ENCODE measurements at places on chromosomes 5 and 9. TPM values are rescaled to one million over a fixed set of nuclear protein-coding genes. Genes with fewer than 3 reads are reported as not detected.

Gene GARIN3
- not detected for polyA plus RNA-seq

Gene PAXX
- polyA plus RNA-seq, result 88.3 TPM

Gene SPINK6
- polyA plus RNA-seq, result not detected

Gene C7
- polyA plus RNA-seq, result 0.05 TPM

Gene ZFP2
- 1.4 TPM for polyA plus RNA-seq

DNA sequence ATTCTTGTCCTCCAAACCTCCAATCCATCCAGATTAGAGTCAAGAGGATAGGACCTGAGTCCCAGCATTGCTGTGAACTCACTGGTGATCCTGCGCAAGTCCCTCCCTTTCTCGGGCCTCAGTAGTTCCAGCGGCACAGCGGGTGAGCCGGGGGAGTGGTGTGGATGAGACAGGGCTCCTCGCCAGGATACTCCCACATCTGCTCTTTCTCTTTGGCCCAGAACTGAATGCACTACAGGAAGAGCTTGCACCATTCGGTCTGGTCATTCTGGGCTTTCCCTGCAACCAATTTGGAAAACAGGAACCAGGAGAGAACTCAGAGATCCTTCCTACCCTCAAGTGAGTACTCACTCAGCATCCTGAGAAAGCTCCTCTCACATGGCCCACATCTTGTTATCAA is 6.3 kb downstream of the GPX3 start:
- H3K4me1 ChIP-seq, result no peaks in the 10 kb centered on the region
- H3K4me3 ChIP-seq, result no peak overlapping the region
- no peak for DNase-seq
- H3K27ac ChIP-seq, result no peak overlapping the region

- no peaks in the 10 kb centered on the region for H3K36me3 ChIP-seq
- no peak for DNase-seq
Measured at GRCh38 chr5:83751201-83751600, 30.5 kb upstream of the HAPLN1 start.

- DNase-seq, result no peak
- no peaks in the 10 kb centered on the region for H3K36me3 ChIP-seq
- no peaks in the 10 kb centered on the region for H3K27me3 ChIP-seq
- H3K27ac ChIP-seq, result no peak overlapping the region
- H3K4me3 ChIP-seq, result no peak overlapping the region
Measured at GRCh38 chr9:104278929-104279496, 184.9 kb downstream of the SMC2 start.

- H3K27ac ChIP-seq, result no peak overlapping the region
- no peaks in the 10 kb centered on the region for H3K4me1 ChIP-seq
- H3K27me3 ChIP-seq, result no peaks in the 10 kb centered on the region
- H3K36me3 ChIP-seq, result peaks cover 15% of the 10 kb centered on the region
Measured at GRCh38 chr5:14406554-14406849, 175.1 kb upstream of the OTULINL start.

DNA sequence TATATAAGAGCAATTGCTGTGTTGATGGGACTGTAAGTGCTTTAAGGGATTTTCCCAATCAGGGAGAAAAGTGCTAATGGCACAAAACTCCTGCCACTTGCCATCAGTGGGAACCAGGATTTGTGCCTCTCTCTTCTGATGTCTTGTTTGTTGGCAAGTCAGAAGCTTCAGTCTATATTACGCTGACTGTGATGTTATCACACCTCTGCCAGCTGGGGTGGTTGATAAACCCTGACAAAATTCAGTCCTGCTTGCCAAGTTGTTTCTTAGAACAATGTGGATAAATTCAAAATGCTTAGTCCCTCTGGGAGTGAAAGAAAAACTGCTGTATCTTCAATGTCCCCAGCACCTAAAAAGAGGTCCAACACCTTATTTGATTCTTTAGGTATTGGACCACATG is 161.4 kb upstream of the FBXL7 start:
- H3K27me3 ChIP-seq, result no peaks in the 10 kb centered on the region
- no peaks in the 10 kb centered on the region for H3K36me3 ChIP-seq
- no peaks in the 10 kb centered on the region for H3K4me1 ChIP-seq
- no peak overlapping the region for H3K27ac ChIP-seq
- H3K4me3 ChIP-seq, result no peak overlapping the region
- DNase-seq, result no peak

DNA sequence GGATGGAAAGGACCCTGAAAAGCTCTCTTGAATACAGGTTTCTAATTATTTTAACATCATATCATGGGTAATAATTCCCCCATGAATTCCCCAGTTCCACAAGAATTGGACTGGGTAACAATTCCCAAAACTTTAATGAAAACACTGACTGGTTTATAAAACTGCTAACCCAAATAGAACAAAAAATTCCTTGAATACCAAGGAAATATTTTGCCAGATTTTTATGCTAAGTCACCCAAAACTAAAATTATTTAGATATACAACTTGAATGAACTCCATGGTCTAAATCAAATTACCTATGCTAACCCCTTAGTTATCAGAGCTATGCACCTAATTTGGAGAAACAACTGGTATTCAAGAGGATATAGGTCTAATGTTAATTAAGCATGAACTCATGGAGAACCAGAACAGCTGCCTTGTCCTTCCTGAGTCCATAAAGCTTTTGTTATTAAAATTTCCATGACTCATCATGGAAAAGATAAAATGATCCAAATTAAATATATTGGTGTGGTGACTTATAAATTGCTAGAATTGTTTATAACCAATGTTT is 164.9 kb upstream of the TUT7 start:
- no peaks in the 10 kb centered on the region for H3K36me3 ChIP-seq
- H3K27me3 ChIP-seq, result no peaks in the 10 kb centered on the region
- DNase-seq, result no peak
- no peaks in the 10 kb centered on the region for H3K4me1 ChIP-seq
- H3K4me3 ChIP-seq, result no peak overlapping the region

DNA sequence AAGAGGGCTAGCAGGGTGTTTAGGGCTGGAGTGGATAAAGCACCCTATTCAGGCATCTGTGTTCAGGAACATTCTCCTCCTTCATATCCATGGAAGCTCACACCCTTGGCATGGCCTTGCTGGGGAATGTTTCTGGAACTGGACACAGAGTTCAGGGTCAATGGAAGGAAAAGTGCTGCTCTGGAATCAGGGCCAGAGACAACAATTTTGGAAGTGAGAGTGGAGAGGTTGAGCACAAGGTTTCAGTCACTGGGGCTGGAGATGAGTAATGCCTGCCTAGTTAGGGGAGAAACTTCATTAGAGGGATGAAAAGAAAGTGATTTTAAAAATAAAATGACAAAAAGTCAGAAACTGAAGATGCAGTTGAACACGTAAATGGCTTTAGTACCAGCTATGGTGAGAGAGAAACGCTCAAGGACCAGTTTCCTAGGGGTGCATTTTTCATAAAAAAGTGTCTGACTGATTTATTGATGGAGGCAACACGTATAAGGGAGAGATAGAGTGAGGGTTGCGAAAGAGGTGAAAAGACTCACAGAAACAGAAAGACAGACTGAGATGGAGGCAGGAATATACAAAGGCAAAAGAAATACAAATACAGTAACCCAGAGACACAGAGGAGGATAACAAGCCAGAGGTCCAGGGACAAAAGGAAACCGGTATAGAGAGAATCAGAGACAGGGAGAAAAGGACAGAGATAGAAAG is 8.0 kb upstream of the TNFSF15 start:
- no peak overlapping the region for H3K4me3 ChIP-seq
- no peaks in the 10 kb centered on the region for H3K27me3 ChIP-seq
- H3K36me3 ChIP-seq, result no peaks in the 10 kb centered on the region
- DNase-seq, result no peak
- peaks cover 9% of the 10 kb centered on the region for H3K4me1 ChIP-seq

- H3K4me3 ChIP-seq, result no peak overlapping the region
- no peak for DNase-seq
- H3K27ac ChIP-seq, result no peak overlapping the region
- H3K27me3 ChIP-seq, result no peaks in the 10 kb centered on the region
- H3K4me1 ChIP-seq, result peaks cover 9% of the 10 kb centered on the region
- no peaks in the 10 kb centered on the region for H3K36me3 ChIP-seq
Measured at GRCh38 chr5:159007235-159007634, 92.5 kb downstream of the EBF1 start.
